ENCODE measurements at places on chromosomes 11 and 22.

DNA sequence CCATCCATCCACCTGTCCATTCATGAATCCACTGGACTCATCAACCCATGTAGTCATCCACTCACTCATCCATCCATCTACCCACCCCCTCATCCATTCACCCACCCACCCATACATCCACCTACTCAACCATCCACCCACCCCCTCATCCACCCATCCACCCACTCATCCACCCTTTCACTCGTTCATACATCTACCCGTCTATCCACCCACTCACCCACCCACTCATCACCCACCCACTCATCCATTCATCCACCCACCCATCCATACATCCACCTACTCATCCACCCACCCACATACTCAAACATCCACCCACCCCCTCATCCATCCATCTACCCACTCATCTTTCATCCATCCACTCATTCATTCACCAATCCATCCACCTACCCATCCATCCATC lies 37.7 kb downstream of the RTL6 start:
- DNase-seq, result no peak

- DNase-seq, result no peak
Measured at GRCh38 chr11:76795936-76796441, 12.8 kb downstream of the TSKU start.

DNA sequence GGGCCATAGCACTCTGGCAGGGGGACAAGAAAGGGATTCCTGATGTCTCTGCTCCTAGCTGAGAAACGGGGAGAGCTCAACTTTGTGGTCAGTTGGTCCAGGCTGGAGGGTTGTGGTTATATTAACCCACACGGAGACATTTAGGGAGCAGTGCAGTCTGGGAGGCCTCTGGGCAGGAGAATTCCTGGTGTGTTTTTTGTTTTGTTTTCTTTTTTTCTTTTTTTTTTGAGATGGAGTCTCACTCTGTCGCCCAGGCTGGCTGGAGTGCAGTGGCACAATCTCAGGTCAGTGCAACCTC lies 88.0 kb upstream of the SHISAL1 start:
- no peak for DNase-seq

DNA sequence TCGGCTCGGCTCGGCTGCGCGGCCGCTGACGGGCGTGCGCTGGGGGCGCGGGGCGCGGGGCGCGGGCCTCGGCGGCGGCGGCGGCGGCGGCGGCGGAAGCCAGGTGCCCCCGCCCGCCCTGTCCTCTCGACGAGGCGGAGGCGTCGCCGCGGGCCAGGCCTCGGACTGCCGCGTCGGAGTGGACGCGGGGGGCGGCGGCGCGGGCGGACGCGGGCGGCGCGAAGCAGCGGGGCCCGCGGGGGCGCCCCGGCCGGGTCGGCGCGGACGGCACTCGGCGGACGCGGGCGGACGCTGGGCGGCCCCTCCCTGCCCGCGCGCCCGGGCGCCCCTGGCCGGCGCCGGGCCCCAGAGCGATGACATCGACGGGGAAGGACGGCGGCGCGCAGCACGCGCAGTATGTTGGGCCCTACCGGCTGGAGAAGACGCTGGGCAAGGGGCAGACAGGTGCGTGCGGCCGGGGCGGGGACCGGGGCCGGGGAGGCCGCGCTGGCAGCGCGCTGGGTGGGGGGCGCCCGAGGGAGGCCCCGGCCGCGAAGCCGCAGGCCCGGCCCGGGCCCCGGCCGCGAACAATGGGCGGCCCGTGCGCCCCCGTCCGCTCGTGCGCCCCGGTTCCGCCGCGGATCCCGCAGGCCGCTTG lies at the start of gene BRSK2:
Gene BRSK2, plus strand, starts transcription at position 3 of the 637 bp plus-strand sequence. Its CDS starts 351 bp downstream, at position 354.
- no peak for DNase-seq

DNA sequence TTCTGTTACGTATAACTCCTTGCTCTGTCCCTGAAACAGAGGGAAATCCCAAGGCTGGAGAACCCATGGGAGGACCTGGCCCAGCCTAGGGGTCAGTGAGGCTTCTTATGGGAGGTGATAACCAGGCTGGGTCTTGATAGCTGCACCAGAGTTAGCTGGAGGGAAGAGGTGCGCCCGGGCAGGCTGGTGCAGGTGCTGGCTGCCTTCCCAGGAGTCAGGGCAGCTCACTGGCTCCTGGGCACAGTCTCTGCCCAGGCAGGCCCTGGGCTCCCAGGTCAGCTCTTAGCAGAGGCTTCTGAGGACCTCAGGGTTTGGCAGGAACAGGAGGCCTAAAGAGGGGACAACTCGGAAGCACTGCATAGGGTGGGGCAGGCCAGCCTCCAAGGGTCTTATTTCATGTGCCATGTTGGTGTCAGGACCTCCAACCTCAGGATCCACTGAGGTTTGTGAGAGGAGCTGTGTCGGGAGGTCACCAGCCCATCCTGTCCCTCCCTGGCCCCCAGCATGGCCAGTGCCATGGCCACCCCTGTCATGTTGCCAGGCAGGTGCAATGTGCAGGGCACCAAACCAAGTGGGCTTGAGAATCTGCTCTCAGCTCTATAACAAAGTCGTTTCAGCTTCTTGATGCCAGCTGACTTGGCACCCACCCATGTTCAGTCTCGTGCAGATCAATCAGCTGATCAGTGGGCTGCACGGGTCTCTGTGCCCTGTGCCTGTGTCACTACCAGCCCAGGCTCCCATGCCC lies 20.5 kb upstream of the CELSR1 start:
- DNase-seq, result no peak

- no peak for DNase-seq
Measured at GRCh38 chr22:29670626-29671025, 49.2 kb upstream of the CABP7 start.

DNA sequence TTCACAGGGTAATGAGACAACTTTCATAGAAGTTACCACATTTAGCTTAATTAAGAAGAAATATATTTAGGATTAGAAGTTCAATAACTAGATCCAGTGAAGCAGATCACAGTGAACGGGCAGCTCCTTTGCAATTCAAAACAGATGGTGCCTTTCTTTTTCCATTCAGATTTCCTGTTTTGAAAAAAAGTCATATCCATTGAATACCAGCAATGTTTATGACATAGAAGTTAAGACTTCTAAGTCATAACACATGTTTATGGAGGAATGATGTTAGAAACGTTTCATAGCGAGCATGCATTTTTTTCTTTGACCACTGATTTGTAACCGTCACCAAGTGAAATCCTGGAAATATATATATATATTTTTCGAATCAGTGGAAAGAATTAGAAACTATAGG lies 24.7 kb downstream of the LUZP2 start:
- DNase-seq, result no peak

DNA sequence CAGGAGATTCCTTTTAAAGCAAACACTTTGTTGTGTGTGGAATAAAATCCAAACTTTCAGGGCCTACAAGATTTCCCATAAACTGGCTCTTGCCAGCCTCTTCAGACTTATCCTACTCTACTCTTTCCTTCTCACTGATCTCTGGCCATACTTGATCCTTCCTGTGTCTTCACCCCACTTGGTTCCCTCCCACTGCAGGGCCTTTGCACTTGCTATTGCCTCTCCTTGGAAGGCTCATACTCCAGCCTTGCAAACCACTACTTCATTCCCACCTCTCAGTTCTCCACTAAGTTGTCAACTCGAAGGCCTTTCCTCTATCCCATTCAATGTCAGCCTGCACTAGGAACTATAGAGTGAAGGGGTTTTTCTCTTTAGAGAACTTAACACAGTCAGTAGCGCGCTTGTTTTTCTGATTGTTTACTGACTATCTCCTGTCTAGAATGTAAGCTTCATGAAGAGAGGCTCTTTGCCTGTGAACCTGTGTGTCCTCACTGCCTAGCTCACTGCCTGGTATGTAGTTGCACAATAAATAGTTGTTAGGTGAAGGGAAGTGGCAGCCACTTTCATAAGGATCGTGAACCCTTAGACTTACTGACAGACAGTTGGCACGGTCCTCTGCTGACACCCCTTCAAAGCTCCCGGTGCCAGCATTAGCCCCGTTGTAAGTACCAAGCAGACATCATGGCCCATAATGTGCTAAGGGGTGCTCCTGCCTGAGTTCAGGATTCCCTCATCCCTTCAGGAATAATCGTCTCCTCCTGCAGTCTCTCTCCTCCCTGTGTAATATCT lies 833 bp upstream of the ME3 start:
- no peak for DNase-seq

DNA sequence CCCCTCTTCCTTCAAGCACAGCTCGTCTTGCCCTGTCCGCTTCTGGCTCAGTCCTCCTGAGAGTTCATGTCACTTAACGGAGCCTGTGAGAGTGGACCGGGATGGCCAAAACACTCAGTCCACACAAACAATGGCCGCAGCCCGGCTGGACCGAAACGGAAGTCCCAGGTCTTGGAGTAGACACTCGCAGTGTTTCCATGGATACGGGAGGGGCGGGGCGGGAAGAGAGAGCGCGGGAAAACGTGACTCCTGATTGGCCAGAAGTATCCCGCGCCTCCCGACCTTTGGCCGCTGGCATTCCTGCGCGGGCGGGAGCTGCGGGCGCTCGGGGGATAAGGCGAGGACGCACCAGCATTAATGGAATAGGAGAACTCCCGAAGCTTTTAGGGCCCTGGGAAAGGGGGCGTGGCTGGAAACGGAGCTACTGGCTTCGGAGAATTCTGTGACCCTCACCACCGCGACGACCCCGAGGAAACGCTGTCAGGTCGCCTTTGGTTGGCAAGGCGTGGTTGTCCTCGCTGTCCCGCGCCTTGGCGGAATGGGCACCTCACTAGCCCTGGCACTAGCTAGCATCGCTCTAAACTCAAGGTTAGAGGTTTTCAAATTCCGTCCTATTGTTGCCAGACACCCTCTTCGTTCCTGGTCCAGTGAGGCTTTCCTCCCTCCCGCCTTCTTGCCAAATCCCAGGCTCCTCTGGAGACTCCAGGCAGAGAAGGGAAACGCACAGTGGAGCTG lies at the start of the genes NLRP14 and ZNF214:
Gene NLRP14, plus strand, starts transcription at position 297 of the 735 bp plus-strand sequence. CDS start 18,108 bp downstream, outside the sequence.
Gene ZNF214, minus strand, starts transcription at position 164 of the 735 bp plus-strand sequence. CDS start 17,511 bp downstream, outside the sequence.
- DNase-seq, result no peak

DNA sequence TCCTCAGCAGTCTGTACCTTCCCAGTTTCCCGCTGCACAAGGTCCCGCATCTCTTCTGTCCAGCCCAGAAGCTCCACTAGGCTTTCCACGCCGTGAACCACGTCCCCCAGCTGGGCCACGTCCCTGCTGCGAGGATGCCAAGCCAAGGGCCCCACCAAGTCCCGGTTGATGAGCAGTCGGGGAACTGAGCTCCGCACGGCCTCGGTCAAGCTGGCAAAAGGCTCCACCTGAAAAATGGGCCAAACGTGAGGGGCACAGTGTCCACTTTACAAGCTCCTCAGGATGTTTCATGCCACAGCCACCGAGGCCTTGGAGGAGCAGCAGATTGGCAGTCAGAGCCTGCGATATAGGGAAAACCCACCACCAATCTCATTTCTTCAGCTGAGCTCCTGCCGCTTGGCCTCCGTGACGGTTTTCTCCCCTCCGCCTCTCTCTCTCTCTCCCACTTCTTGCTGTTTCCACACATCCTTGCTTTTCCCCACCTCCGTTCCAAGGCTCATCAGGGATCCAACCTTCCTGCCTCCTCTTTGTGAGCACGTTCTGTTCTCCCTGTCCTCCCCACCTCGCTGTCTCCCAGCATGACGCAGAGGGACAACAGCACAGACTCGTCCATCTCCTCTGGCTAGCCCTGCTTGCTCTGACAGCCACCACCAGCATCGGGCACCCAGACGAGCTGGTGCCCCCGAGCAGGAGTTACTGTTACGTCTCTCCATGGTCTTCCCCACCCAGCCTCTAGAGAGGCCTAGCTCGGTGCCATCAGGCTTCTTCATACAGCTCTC lies 11.5 kb downstream of the RIC8A start:
- DNase-seq, result no peak

DNA sequence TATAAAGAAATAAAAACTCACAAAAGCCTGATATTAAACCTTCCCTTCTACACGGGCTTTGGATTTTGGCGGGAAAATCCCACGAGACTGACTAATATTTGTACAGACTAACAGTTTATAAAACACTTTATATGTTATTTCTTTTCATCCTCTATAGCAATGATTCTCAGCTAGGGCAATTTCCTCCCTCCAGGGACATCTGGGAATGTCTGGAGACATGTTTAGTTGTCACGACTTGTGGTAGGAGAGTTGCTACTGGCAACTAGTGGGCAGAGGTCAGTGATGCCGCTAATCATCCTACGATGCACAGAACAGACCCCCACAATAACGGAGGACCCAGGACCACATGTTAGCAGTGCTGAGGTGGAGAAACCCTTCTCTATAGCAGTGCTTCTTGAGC lies 304.8 kb upstream of the PITPNB start:
- DNase-seq, result no peak

- no peak for DNase-seq
Measured at GRCh38 chr11:44748606-44749005, 21.8 kb downstream of the TSPAN18 start.

DNA sequence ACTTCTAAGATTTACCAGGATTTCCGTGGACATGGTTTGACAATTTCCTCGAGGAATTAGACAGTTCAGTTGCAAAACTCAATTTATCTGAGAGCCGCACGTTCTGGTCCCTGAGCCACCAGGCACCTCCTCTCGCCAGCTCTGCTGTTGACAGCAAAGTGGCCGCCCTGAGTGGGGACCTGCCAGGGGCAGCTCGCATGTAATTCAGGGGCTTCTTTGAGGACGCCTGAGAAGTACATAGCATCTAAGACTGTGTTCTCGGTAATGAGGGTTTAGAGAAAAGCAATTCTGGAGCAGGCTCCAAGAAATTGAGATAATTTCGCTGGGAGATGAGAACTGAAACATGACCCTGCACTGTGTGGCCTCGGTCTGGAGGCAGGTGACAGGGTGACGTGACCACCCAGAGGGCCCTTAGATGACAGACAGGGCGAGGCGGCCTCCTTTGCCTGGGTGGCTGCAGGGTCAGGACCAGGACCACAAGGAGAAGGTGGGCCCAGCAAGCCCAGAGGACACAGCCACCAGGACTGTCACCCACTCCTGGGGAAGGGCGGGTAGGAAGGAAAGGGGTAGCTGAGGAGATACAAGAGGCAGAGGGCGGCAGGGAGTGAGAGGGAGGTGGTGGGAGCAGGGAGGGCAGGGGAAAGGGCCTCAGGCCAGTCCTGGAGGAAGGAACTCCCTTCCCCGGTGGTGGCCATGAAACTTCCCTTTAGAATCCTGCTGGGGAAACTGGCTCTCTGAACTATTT lies 55.0 kb downstream of the RTL6 start:
- no peak for DNase-seq

- no peak for DNase-seq
Measured at GRCh38 chr11:102882389-102883024, 7.7 kb upstream of the MMP12 start.

DNA sequence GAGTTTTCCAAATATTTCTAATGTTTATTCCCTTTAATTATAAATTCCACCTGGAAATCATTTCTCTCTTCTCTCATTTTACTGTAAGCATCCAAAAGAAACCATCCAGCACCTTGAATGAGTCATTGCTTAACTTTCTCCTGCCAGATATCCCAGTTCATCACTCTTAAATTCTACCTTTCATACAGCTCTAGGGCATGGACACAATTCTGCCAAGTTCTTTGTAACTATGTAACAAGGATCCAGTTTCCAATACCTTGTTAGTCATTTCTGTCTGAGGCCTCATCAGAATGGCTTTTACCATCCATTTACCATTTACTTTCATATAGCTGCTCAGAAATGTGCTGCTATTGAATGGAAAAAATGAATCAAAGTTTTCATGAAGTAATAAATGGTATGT lies 455.4 kb upstream of the TENM4 start:
- DNase-seq, result no peak

Measured in activated effector memory CD4-positive, alpha-beta T cell treated with Interleukin-2 at 50 U/mL for 16 hours (primary cell).